IMR-90 (cell line): ENCODE measurements at places on chromosomes 7 and 10. TPM values are rescaled to one million over a fixed set of nuclear protein-coding genes. Genes with fewer than 3 reads are reported as not detected.

GRCh38 chr7:72064916-72065315, 347.2 kb downstream of the CALN1 start:
- H3K27ac ChIP-seq: no peak overlapping the region
- H3K4me3 ChIP-seq: no peak overlapping the region
- no peaks in the 10 kb centered on the region for H3K27me3 ChIP-seq
- H3K36me3 ChIP-seq: no peaks in the 10 kb centered on the region
- no peaks in the 10 kb centered on the region for H3K4me1 ChIP-seq

DNA sequence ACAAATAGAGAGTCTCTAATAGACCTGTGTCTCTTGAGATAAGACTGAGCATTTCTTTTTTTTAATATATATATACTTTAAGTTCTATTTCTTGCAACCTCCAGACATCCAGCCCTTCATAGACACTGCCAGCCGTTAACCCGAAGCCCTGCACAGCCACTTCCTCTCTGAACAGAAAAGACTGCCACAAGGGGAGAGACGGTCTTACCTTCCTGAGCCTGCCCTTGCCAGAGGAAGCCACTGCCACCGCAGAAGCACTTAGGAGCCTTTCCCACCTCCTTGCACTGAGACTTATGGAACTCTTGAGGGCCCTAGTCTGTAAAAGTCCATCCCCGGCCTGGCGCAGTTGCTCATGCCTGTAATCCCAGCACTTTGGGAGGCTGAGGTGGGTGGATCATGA, 31.8 kb upstream of the PRSS1 start:
- H3K27ac ChIP-seq: no peak overlapping the region
- H3K4me1 ChIP-seq: no peaks in the 10 kb centered on the region
- DNase-seq: no peak
- H3K36me3 ChIP-seq: no peaks in the 10 kb centered on the region

KCNH2 gene
- 0.56 and 0.90 TPM in 2 replicates for total RNA-seq

GRCh38 chr7:27188386-27189294, 3.6 kb upstream of the HOXA11 start:
- H3K27ac ChIP-seq: no peak overlapping the region
- peaks cover 3% of the 10 kb centered on the region; the same call in 1 of the 2 replicates for H3K4me1 ChIP-seq
- H3K4me3 ChIP-seq: no peak overlapping the region

ASZ1 gene
- total RNA-seq: not detected in 2 replicates

DNA sequence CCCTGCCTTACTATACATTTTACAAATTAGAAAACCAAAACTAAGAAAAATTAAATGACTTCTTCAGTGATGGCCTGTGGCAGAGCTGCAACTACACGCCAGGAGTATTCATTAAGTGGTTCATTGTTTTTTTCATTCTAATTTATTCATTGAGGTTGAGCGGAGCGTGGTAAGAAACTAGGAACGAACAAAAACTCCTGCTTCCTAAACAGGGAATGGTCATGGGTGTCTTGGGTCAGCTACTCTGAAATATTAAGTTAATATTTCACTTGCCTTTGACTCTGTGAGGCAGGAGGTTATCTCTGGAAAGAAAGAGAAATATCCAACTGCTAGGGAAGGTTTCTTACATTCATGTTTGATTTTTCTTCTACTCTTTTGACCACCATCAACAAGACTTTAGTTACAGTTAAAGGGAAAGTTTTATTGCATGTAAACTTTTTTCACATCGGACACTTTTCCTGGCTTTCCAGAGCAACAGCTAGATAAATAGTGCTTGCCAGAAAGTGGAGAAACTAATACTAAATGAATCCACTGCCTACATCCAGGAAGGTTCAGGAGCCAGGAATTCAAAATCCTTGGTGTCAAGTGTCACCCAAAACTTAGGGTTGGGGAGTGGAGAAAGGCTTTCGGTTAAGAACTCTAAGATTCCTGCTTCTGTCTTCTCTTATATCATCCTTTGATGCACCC, 896 bp upstream of the GNG11 start:
- H3K27ac ChIP-seq: peak overlapping the region; percentile 80
- no peaks in the 10 kb centered on the region for H3K36me3 ChIP-seq
- H3K27me3 ChIP-seq: no peaks in the 10 kb centered on the region
- peak overlapping the region; percentile 99; the same call in 1 of the 2 replicates for H3K4me3 ChIP-seq
- peaks cover 5% of the 10 kb centered on the region; the same call in 1 of the 2 replicates for H3K4me1 ChIP-seq

CTNNA3 gene
- 0.83 and 0.90 TPM in 2 replicates for total RNA-seq

- no peaks in the 10 kb centered on the region for H3K27me3 ChIP-seq
- no peak for DNase-seq
- peaks cover 4% of the 10 kb centered on the region; the same call in 1 of the 2 replicates for H3K36me3 ChIP-seq
- no peak overlapping the region for H3K27ac ChIP-seq
Observed at GRCh38 chr10:5965266-5965665, 12.1 kb downstream of the IL15RA start.

CARD11 gene
- total RNA-seq: 0.18 and 0.28 TPM in 2 replicates

GRCh38 chr7:11689096-11689495, 142.9 kb downstream of the THSD7A start:
- H3K27ac ChIP-seq: no peak overlapping the region
- H3K27me3 ChIP-seq: no peaks in the 10 kb centered on the region
- H3K4me3 ChIP-seq: no peak overlapping the region
- DNase-seq: no peak
- H3K4me1 ChIP-seq: no peaks in the 10 kb centered on the region

DNA sequence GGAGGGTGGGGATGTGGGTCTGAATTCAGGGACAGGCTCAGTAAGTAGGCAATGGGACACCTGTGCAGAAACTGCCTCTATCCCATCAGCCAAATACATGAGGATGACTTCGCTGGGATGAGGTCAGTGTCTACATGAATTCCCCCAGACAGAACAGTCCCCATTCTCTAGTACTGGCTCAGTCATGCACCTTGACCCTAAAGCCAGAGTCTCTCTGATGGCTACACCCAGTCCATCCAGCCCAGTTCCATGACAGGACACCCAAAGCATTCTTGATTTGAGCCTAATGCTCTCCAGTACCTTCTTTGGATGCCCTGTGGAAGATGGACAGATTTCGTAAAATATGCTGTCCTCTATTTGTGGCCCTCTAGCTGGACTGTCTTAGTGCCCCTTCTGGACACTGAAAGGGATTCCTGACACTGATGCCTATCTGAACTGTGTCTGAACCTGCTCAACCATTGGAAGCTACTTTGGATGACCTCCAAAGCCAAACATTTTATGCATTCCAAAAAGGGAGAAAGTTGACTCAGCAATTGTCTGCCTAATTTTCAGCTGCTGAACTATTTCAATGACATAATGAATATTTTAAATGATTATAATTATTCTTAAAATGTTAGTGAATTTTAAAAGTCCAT, 14.6 kb downstream of the SFRP4 start:
- no peak overlapping the region for H3K4me3 ChIP-seq
- peak; percentile 4 for DNase-seq
- H3K4me1 ChIP-seq: no peaks in the 10 kb centered on the region; the same call in 1 of the 2 replicates
- H3K27me3 ChIP-seq: no peaks in the 10 kb centered on the region

- no peaks in the 10 kb centered on the region for H3K4me1 ChIP-seq
- no peaks in the 10 kb centered on the region for H3K36me3 ChIP-seq
- no peak overlapping the region for H3K27ac ChIP-seq
- peaks cover 20% of the 10 kb centered on the region for H3K27me3 ChIP-seq
- no peak overlapping the region for H3K4me3 ChIP-seq
Observed at GRCh38 chr7:151925446-151926335, 30.6 kb upstream of the GALNTL5 start.

DNA sequence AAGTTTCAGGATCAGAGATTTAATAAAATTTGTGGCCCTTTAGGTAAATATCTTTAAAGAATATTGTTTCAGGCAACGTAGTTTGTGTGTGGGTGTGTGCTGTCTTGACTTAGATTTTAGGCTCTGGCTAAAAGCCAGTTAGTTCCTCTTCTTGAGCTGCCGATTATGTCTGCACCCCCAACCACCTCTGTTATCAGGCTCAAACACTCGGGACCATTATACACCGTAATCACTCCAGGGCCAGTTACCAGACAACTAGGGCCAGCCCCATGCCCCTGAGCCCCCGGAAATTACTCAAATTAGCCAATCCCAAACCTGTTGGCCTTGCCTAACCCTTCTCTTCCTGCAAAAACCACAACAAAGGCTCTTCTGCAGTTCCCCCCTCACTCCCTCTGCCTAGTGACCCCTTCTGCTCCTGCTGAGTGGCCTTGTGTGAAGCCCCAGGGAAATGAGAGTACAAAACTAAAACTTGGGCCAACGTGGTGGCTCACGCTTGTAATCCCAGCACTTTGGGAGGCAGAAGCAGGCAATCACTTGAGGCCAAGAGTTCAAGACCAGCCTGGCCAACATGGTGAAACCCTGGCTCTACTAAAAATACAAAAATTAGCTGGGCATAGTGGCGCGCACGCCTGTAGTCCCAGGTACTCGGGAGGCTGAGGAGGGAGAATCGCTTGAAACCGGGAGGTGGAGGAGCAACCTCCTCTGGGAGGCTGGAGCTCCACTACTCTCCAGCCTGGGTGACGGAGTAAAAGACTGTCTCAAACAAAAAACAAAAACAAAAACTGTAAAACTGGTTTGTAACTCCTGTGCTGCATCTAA, 9.2 kb upstream of the HNRNPF start:
- H3K27ac ChIP-seq: no peak overlapping the region
- H3K4me3 ChIP-seq: no peak overlapping the region
- H3K27me3 ChIP-seq: no peaks in the 10 kb centered on the region
- no peaks in the 10 kb centered on the region for H3K36me3 ChIP-seq

CAV1 gene
- 1,496 and 1,592 TPM in 2 replicates for total RNA-seq

DNA sequence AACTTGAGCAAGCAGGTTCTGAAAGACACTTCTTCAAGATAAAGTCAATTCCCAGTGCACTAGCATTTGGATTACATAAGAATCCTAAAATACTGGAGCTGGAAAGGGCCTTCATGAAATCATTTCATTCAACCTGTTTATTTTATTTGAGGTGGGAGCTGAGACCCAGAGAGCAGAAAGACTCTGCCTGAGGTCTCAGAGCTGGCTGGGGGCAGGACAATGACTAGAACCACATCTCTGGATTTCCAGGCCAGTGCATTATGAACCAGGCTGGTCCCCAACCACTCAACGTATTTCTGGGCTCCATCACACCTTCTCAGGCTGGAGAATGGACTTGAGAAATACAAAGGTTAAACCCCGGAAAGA, 8.4 kb downstream of the ANXA11 start:
- peaks cover 35% of the 10 kb centered on the region for H3K4me1 ChIP-seq
- no peak overlapping the region for H3K27ac ChIP-seq
- peaks cover 9% of the 10 kb centered on the region; the same call in 1 of the 2 replicates for H3K36me3 ChIP-seq

STOX1 gene
- total RNA-seq: under 0.01 and 0.18 TPM in 2 replicates

DNA sequence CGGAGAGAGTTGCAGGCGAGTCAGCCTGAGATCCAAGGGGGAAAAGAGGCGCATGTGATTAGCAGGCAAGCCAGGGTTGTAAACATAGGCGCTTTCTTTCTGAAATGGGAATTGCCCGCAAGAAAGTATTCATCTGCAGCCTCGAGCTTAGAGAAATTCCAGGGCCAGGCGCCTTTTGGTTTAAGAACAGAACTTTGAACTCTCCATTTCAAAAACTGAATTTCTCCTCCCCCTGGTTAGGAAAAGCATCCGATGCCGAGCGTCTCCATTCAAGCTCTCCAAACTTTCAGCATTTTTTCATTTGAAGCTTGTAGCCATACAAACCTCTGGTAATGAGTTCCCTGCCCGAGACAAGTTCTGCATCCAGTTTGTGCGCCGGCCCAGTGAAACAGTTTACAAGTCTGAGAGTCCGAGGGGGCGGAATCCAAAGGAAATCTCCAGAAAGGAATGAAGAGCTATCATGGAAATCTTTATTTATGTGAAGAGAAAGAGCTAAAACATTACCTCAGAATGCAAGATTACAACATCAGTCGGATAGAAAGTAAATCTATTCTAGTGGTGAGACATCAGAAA, 69.9 kb downstream of the FAM204A start:
- peak overlapping the region; percentile 38; the same call in 1 of the 2 replicates for H3K27ac ChIP-seq
- H3K36me3 ChIP-seq: no peaks in the 10 kb centered on the region
- peak; percentile 43 for DNase-seq
- peaks cover 3% of the 10 kb centered on the region; the same call in 1 of the 2 replicates for H3K27me3 ChIP-seq

- H3K27me3 ChIP-seq: no peaks in the 10 kb centered on the region
- no peak overlapping the region for H3K27ac ChIP-seq
- no peak for DNase-seq
- no peaks in the 10 kb centered on the region for H3K36me3 ChIP-seq
Observed at GRCh38 chr10:86103391-86104101, 263.0 kb downstream of the GRID1 start.

- no peak overlapping the region for H3K27ac ChIP-seq
- no peak for DNase-seq
- H3K27me3 ChIP-seq: no peaks in the 10 kb centered on the region
- H3K4me3 ChIP-seq: no peak overlapping the region
- H3K36me3 ChIP-seq: peaks cover 9% of the 10 kb centered on the region
- H3K4me1 ChIP-seq: no peaks in the 10 kb centered on the region
Observed at GRCh38 chr10:124756156-124756903, 12.2 kb upstream of the FAM53B start.

CYP3A5 gene
- not detected in 2 replicates for total RNA-seq

- H3K36me3 ChIP-seq: no peaks in the 10 kb centered on the region
- no peak overlapping the region for H3K4me3 ChIP-seq
- H3K27me3 ChIP-seq: no peaks in the 10 kb centered on the region
- no peaks in the 10 kb centered on the region for H3K4me1 ChIP-seq
Observed at GRCh38 chr7:55005241-55005851, 13.5 kb upstream of the EGFR start.

- H3K36me3 ChIP-seq: no peaks in the 10 kb centered on the region
- H3K4me1 ChIP-seq: no peaks in the 10 kb centered on the region
- no peak for DNase-seq
- H3K4me3 ChIP-seq: no peak overlapping the region
- peaks cover 30% of the 10 kb centered on the region for H3K27me3 ChIP-seq
Observed at GRCh38 chr10:6037422-6037821, 24.7 kb downstream of the IL2RA start.

ZNF804B gene
- not detected in 2 replicates for total RNA-seq

ABCC2 gene
- 0.28 and 0.36 TPM in 2 replicates for total RNA-seq

NEURL1 gene
- total RNA-seq: 0.28 and 0.36 TPM in 2 replicates

- peaks cover 5% of the 10 kb centered on the region; the same call in 1 of the 2 replicates for H3K4me1 ChIP-seq
- H3K27ac ChIP-seq: no peak overlapping the region
- no peaks in the 10 kb centered on the region for H3K27me3 ChIP-seq
- DNase-seq: peak; percentile 52
- peaks cover 6% of the 10 kb centered on the region for H3K36me3 ChIP-seq
- no peak overlapping the region for H3K4me3 ChIP-seq
Observed at GRCh38 chr7:108497082-108497725, 28.7 kb downstream of the PNPLA8 start.

- H3K4me1 ChIP-seq: no peaks in the 10 kb centered on the region
- H3K4me3 ChIP-seq: no peak overlapping the region
- DNase-seq: no peak
- no peak overlapping the region for H3K27ac ChIP-seq
- H3K36me3 ChIP-seq: no peaks in the 10 kb centered on the region
Observed at GRCh38 chr10:44014644-44015250, 366.1 kb upstream of the ZNF32 start.

METTL27 gene
- 1.7 and 2.3 TPM in 2 replicates for total RNA-seq

DNA sequence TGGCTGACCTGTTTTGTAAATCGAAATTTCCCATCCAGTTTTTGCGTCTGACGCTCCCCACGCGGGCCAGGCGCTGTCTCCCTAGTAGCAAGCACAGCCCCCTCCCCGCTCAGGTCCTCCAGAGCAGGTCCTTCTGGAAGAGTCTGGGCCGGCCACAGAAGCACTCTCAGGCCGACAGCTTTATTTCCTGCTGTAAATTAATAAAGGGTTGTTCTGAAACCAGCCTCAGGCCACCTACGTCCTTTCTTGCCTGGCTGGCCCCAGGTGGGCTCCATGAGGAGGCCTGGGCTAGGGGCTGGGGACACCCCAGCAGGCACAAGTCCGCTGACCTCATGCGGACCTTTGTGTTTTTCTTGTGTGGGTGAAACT, 35.2 kb downstream of the CAMK2B start:
- no peak overlapping the region for H3K27ac ChIP-seq
- H3K4me1 ChIP-seq: peaks cover 7% of the 10 kb centered on the region; the same call in 1 of the 2 replicates
- no peaks in the 10 kb centered on the region for H3K36me3 ChIP-seq
- DNase-seq: no peak
- peaks cover 27% of the 10 kb centered on the region for H3K27me3 ChIP-seq
- no peak overlapping the region for H3K4me3 ChIP-seq

PDE1C gene
- total RNA-seq: 53.3 and 61.5 TPM in 2 replicates
